ENCODE measurements at places on chromosomes 2 and 18.

GRCh38 chr2:233062451-233062850 is 2.3 kb downstream of the INPP5D start:
- no peak for DNase-seq

GRCh38 chr18:44079606-44080005 is 601.1 kb upstream of the SETBP1 start:
- DNase-seq: no peak

- no peak for DNase-seq
These were observed 44.9 kb downstream of the AQP12A start for GRCh38 chr2:240736281-240737250.

DNA sequence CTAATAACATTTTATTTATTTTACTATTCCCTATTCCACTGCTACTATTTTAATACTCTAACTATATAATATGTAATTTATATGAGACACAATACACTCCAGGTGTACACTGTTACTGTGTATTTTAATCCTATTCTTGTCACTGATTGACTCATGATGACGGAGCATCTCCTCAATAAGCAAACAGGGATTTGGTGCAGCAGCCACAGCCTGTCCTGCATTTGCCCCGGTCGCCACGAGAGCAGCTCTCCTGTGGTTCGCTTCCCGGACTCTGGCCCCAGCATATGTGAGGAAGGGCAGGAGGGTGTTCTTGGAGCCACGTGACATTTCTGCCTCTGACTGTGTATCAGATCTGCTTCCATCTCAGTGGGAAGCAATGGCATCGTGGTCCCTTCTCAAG is 74.1 kb upstream of the PXDN start:
- DNase-seq: no peak

DNA sequence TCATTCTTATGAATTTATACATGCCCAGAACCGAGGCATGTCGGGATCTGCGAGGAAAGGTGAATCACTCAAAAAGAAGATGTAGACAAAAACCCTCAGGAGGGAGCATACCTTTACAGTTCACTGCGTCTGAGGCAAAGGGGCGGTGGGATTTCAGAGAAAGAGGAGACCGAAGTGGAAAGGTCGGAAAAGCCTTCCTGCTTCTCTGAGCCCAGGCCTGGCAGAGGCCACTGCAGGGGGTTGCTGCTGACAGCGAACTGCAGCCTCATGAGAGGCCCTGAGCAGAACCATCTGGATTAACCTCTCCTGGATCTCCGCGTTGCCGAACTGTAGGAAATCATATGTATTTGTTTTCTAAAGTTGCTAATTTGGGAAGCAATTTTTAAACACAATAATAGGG is 713.1 kb upstream of the SOX11 start:
- DNase-seq: no peak

All from CD14-positive monocyte (primary cell).